ENCODE measurements at places on chromosomes 2 and 18. TPM values are rescaled to one million over a fixed set of nuclear protein-coding genes. Genes with fewer than 3 reads are reported as not detected.

DNA sequence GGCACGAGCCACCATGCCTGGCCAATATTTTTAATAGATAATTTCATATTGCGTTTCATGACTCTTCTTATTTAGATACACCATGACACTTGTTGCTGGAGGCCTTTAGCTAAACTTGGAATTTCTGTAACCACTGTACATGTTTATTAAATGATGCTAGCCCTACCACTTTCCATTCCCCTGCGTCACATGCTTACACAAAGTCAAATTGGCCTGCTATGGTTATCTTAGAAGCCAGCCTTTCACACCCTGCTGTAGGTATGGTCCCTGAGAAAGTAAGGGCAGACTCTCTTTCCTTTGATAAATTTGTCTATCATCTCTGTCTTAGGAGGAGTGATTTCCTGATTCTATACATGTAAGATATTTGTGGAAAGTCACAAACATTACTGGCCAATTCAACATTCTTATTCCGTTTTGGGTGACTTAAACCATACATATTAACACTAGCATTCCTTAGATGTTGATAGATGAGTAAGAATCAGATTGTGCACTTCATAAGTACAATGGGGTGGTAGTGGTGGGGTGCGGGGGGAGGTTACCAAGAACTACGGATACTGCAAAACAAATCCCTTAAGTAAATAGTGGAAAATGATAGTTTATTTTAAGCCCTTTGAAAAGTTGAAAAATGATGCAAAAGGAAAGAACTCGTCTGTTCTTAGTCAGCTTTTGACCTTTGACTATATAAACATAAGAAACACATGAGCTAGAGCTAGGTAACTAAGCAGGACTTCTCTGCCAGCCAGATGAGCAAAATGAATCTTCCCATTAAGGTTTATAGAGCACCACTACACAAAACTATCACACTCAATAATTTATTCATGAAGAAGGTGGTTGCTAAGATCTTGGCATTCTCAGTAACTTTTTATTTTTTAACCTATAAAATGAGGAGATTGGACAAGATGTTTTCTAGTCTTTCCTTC is 7.9 kb upstream of the NDUFV2 start:
- no peak for DNase-seq

GRCh38 chr18:10727477-10727876 is 201.7 kb downstream of the NAPG start:
- DNase-seq: no peak

DNA sequence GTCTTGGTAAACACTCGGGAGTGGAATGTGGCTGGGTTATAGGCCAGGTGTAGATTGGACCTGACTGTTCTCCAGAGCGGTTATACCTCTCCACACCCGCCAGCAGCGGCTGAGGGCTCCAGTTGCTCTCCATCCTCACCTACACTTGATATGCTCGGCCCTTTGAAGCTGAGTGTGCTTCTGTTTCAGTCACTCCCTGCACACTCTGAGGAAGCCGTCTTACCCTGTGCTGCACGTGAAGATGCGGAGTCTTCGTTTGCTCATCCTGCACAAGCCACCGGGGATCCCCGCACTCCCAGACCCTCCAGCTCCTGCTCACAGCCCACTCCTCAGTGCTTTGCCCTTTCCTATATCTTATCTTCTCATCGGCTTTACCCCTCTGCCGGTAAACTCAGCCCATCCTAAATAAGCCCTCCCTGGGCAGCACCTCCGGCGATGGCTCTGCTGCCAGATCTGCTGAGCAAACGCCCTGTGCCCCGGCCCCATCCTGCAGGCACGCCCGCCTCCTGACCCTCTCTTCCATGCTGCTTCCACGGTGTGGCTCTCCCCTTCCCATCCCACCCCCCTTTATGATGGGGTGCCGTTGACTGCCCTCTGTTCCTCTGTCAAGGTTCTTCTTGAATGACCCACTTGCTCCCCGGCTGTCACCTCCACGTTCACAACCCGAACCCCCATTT is 47.3 kb upstream of the ODC1 start:
- DNase-seq: no peak

- no peak for DNase-seq
These were observed 232.4 kb downstream of the MTX2 start for GRCh38 chr2:176501617-176502016.

DNA sequence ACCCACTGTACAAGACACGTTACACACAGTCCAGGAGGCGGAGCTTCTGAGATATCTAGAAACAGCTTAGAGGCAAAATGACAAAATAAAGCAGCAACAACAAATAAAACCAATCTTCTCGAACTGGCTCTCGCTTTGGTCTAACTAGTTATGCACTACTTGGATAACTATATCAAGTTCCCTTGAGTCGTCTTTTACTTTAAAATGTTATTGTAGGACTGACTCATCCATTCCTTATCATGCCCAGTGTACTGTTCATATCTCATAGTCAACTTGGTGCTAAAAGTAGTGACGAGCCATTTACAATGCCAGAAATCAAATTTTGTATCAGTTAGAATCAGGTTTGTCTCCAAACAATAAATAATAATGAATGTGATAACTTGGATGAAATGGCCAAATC is 102.5 kb upstream of the SLC35G4 start:
- no peak for DNase-seq

DNA sequence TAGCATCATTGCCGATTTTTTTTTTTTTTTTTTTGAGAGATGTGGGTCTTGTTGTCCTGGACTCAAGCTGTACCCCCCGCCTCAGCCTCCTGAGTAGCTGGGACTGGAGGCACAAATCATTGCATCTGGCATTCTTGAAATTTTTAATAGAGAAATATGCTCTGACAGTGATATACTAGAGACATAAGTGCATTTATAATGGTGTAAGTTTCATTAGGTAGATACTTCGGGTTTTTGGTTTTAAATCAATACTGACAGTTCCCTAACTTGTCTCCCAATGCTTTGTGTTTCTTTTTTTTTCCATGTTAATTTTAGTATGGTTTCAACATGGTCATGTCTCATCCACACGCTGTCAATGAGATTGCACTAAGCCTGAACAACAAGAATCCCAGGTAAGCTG is 138.7 kb downstream of the PRPF40A start:
- no peak for DNase-seq

DNA sequence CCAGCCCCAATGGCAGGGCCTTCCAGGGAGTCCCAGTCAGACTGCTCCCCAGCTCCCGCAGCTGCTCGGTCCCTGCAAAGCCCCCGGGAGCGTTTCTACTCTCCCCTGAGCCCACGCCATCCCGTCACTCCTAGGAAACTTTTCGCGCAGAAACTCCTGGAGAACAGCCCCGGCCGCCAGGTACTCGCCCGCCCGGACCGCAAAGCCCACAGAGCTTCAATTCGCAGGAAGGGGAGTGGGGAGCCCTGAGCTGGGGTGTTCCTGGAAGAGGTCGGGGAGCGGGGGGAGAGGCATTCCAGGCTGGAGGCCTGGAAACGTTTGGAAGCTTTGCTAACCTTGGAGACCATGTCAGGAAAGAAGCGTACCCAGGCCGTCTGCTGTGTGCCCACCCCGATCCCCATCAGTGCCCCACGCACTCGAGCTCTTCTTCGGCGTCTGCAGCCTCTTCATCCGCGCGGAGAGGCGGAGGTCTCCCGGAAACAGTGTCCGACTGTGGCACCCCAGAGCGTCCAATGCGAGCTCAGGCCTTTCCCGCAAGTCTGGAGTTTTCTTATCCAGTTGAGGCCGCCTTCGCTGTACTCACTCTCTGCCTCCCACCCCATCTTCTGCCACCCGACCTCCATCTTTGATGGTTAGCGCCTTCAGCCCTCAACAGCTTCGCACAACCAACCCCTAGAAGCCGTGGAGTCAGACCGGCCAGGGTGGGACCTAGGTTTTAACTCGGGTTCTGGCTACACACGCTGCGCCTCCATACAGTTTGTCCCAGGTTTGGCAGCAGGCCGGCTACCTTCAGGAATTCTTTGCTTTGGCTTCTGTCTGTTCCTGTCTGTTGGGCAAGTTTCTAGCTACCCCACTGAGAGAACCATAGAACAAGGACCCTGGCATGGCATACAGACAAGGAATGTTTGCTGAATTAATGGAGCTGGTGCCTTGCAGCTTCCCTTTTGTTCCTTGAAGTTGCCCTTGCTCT is 3.7 kb downstream of the PCGF1 start:
- no peak for DNase-seq

- DNase-seq: no peak
These were observed 362.8 kb downstream of the CBLN2 start for GRCh38 chr18:72181241-72181764.

- DNase-seq: no peak
These were observed 1.7 kb upstream of the THOC1 start for GRCh38 chr18:269480-270095.

GRCh38 chr2:196454492-196454891 is 185.0 kb upstream of the CCDC150 start:
- no peak for DNase-seq

SDC1 gene
- total RNA-seq: 0.33 TPM

AKAIN1 gene
- total RNA-seq: not detected

SERPINB11 gene
- total RNA-seq: not detected

All from sigmoid colon (tissue), 7 donors.